Stimulated activated CD8-positive, alpha-beta memory T cell treated with anti-CD3 and anti-CD28 coated beads, Interleukin-15, amount 100 ng/mL, for 24 hours (primary cell): ENCODE measurements at places on chromosomes 12 and 14.

DNA sequence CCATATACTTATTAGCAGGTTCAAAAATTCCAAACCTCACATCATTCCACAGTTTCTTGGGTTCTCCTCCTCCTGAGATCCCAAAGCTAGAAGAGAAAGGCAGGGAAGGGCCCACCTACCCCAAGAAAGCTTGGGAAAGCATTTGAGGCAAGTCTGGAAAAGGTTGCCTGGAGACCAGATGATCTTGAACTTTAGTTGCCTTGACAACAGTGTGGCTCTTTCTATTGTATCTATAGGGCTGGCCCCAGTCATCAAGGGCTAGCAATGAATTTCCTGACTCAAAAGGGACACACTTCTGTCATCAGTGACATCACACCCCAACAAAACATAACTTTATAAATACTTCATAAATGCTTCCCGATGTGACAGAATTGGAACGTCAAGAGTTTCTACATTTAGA lies 40.0 kb downstream of the ZFYVE1 start:
- no peak for DNase-seq

DNA sequence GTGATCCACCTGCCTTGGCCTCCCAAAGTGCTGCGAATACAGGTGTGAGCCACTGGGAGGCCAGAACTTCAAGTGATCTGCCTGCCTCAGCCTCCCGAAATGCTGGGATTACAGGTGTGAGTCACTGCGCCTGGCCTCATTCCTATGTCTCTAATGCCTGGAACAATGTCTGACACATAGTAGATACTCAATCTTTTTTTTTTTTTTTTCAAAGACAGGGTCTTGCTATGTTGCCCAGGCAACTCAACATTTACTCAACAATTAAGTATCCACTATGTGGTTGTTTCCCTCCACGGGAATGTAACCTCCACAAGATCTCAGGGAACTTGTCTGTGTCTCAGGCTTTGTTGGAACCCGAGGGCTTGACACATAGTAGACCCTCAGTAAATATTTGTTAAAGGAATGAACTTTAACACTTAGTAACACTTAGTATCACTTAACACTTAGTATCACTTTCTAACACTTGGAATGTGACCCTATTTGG lies 3.0 kb upstream of the TMEM120B start:
- no peak for DNase-seq

DNA sequence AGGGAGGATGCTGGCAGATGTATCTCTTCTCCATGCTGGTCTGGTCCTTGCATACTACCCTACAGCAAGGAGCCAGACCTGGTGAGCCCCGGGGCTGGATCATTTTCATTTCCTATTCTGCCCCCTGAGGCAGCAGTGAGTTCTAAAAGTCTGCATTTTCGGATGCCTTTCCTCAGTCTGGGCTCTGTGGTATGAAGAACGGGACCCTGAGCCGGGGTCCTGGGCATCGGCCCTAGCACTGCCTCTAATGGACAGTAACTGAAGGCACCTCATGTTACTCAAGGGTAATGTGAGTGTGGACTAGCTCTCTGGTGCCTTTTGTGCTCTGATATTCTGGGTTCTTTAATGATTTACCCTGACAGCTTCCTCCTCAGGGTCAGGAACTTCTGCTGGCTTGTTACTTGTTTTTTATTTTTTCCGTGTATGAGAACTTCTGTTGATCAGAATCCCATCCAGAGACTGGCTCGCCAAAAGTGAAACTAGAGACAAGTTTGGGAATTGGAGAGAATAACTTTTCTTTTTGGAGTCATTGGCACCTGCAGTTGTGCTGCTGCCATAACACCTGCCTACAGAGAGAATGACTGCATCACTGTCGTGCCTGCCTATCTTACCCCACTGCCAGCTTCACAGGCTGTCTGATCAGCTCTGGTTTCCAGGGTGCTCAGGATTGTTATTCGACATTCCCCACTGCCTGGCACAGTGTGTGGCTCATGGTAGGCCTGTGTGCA lies 62.3 kb downstream of the SUSD6 start:
- no peak for DNase-seq

GRCh38 chr12:56993346-56993745 lies 13.0 kb downstream of the ZBTB39 start:
- DNase-seq, result no peak

DNA sequence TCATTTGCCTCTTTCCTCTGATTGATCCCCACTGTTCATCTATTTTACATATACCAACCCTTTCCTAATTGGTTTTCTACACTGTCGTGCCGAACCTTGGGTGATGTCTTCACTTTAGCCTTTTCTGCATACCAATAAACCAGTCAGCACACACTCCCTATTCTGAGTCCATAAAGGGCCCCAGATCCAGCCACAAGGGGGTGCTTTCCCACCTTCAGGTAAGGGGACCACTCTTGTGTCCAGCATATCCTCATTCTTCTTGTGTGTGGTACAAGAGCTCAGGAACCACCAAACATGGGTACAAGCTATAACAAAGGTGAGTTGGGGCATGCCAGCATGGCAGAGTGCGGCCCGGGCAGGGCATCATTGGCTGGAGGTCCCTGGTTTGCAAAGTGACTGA lies 859.8 kb downstream of the FSCB start:
- no peak for DNase-seq

DNA sequence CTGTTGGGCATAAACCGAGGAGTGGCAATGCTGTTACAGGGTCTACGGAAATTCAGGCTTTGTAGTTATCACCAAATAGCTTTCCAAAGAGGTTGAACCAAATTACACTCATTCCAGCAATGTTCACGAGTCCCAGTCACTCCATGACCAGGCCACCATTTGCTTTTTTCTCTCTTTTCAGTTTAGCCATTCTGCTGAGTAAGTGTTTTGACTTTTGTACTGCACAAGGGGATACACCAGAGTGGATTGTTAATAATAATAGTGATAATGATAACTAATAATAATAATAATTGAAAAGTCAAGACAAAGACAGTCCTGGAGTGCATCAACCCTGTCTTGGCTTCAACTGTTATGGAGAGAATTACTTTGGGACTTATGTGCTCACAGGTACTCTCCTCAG lies 343.5 kb downstream of the AACS start:
- DNase-seq, result no peak

GRCh38 chr12:62998454-62998853 lies 63.5 kb upstream of the PPM1H start:
- DNase-seq, result no peak

GRCh38 chr14:65164068-65164824 lies 61.9 kb upstream of the MAX start:
- DNase-seq, result no peak

- DNase-seq, result no peak
These were observed 60.0 kb downstream of the EML1 start for GRCh38 chr14:99853206-99853605.

GRCh38 chr12:2941524-2941923 lies 17.7 kb upstream of the TEAD4 start:
- no peak for DNase-seq

- DNase-seq, result no peak
These were observed 2.6 kb upstream of the ATN1 start for GRCh38 chr12:6925239-6925539.

GRCh38 chr12:65152596-65152995 lies 16.8 kb upstream of the LEMD3 start:
- DNase-seq, result no peak

DNA sequence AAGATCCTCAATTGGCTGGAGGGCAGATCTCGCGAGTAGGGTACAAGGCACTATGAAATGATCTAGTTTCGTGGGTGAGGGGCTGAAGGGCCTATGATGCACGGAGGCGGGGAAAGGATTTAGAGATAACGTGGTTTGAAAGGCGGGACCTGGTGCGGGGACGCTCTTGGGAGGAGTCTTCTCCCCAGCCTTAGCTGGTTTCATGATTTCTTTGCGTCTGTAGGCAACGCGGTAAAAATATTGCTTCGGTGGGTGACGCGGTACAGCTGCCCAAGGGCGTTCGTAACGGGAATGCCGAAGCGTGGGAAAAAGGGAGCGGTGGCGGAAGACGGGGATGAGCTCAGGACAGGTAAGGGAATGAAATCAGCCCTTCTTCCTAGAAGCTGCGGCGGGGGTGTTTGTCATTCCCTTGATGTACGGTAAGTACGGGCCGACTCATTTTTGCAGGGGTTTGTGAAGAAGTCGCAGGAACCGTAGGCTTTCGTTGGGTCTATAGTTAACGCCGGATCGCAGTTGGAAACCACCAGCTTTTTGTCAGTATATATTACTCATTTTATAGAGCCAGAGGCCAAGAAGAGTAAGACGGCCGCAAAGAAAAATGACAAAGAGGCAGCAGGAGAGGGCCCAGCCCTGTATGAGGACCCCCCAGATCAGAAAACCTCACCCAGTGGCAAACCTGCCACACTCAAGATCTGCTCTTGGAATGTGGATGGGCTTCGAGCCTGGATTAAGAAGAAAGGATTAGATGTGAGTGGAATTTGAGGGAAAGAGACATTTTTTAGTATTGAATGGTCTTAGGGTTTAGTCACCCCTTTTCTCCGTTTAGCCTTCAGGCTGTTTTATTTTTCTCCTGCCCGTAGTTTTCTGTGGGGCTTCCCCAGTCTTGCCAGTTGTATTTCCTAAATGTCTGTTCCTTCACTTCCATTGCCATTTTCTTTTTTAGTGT lies 602 bp downstream of the APEX1 start:
- no peak for DNase-seq

- no peak for DNase-seq
These were observed 11.2 kb upstream of the LRIG3 start for GRCh38 chr12:58931518-58931917.
